Pancreas (tissue), 10 donors: ENCODE measurements at places on chromosomes 7 and 10.

DNA sequence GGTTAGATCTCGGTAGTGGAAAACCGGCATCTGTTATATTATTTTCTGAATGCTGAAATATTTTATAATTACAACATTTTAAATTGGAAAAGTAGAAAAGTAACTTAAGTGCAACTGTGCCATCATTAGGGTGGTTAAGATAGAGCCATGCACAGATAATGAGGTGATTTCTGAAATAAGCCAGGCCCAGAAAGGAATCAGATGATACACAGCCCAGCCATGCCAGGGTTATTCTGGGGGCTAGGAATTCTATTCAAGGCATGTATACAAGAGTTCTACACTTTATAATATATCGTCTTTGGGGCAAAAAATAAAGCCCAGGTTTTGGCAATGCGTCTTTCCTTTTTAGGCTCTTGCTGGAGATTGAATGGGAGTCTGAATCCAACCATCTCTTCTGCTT lies 128.7 kb downstream of the ITGB8 start:
- DNase-seq, result no peak

DNA sequence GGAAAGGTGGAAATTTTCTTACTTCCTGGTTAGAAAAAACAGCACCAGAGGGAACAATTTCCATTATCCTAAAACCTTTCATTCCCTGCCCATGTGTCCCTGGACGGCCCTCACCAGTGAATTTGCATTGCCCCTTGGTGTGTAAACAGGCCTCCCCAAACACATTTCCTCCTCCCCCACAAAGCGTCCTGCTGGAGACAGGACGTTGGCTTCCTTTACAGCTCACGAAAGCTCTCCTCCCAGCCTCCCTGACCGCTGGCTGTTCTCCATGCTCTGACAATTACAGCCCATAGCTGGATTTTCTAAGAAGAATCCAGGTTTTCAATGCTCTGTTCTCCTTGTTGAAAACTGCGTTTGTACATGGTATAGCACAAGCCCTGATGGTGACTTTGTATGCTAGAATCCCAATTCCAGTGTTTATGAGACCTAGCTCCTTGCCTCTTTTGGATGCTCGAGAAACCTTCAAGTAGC lies 724.2 kb upstream of the CELF2 start:
- no peak for DNase-seq

GRCh38 chr7:103989200-103989784 lies at the start of gene RELN:
Gene RELN, minus strand, starts transcription at chr7:103989658. Its CDS starts 302 bp downstream, at chr7:103989356.
- no peak for DNase-seq

DNA sequence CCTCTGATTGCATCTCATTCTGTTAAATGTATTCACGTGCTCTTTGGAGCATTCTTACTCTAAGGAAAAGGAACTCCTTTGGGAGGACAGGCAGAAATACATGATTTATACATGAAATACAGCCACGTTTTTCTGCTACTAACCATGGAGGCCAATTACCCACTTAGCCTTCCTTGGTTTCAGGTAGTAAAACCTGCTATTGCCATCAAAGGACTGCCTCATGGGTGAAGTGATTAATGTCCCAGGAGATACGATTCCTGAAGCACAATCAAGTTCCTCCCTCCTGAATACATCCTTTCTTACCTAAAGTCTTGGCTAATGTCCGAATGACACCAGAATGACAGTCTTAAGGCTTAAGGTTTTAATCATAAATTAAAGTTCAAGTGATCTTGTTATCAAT lies 58.5 kb upstream of the PIK3CG start:
- no peak for DNase-seq

DNA sequence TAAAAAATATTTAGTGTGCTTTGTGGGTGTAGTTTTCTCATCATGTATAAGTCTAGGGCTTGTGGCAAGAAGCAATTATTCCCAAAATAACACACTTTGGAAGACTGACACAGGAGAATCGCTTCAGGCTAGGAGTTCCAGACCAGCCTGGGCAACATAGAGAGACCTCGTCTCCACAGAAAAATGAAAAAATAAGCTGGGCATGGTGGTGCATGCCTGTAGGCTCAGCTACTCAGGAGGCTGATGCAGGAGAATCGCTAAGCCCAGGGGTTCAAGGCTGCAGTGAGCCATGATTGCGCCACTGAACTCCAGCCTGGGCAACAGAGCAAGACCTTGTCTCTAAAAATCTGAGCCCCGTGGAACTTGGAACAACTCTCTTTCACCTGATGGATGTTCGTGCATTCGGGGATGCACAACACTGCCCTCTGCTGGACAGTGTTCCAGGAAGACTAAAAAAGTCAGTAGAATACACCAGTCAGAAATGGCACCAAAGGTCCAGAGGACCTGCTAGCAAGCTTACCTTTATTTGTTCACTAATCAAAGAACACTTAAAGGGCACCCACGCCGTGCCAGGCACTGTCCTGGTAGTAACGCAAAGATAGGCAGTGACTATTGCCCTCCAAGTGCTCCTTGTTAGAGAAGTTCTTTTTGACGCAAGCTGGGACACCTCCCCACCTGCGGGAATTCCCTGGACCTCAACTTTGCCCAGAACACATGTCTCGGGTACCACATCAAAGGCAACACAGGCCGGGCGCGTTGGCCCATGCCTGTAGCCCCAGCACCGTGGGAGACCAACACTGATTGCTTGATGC lies 81.9 kb upstream of the CALN1 start:
- DNase-seq, result peak; percentile 63

GRCh38 chr7:6056616-6057015 lies 25.4 kb downstream of the ANKRD61 start:
- no peak for DNase-seq

DNA sequence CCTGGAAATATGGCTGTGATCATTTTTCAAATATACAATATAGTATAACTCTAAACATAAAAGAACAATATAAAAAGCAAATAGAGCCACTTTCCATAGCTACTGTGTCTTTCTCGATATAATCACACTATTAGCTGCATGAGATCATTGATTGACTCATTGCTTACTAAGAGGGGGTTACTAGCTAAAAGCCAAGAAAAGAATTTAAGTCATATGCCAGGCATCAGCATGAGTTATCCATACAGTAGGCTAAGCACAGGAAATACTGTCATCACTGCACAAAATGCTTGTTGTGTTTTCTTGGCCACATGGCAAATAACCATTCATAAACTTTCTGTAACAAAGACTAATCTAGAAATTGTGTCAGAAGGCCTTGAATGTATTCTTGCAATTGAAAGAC lies 18.8 kb upstream of the ABCB5 start:
- no peak for DNase-seq

DNA sequence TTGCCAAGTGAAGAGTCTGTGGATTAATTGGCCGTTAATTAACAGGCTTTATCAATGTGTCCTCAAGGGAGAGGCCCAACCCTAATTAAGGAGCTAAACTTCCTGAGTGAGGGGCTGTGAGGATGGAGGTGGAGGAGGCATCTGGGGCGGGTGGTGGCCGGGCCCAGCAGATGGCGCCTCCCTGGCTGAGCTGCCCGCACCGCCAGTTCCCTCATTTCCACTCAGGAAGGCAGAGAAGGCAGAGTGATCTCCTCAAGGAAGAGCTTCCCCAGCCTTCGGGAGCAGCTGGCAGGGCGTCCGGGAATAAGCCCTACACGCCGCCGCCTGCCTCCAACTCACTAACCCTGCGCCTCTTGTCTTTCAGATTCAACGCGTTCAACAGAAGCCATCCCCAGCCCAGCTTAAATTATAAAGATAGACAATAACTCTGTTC lies 112.2 kb downstream of the CYTH3 start:
- no peak for DNase-seq

GRCh38 chr7:7989616-7990440 lies 21.2 kb downstream of the GLCCI1 start:
- DNase-seq, result no peak

DNA sequence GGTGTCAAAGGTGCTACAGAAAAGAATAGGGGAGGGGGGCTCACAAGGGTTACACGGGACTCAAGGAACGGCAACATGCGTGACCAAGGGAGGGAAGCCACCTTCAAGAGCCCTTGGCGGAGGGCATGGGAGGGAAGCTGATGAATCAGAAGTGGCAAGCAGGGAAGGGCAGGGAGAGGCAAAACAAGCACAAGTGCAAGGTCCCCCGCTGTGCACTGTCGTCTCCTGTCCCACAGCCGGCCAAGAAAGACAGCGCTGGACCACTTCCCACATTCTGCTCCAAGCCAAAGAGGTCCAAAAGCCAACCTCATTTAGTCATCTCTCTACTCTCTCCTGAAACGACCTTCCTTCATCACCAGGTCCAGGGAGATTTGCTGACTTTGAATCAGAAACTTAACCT lies 102.7 kb downstream of the CALN1 start:
- DNase-seq, result no peak

DNA sequence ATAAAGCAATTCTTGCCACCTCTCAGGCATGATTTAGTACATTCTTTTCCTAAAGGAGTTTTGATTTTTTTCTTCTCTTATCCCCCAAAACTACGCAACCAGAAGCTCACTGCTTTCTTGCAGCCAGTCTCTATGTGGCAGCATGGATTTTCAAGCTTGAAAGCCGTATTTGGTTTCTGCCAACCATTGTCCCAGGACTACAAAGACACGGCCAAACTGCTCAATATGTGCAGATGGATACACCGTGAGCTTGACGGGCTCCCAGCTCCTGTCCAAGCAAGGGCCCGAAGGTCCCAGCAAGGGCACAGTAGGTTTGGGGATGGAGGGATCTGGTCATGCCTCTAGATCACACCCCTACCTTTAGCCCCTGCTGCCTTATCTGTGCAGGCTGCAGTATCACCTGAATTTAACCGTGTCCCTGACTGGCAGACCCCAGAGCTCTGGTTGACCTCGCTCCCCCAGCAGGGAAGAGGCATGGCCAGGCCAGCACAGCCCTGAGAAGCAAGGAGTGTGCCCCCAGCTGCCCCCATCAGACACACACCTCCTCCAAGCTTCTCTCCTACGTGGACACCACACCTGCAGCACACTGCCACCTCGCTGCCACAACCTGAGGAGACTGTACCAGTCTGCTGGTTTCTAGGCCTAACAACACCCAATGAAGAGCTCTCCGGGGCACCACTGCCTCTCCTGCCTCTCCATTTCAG lies 86.8 kb downstream of the COBL start:
- no peak for DNase-seq

DNA sequence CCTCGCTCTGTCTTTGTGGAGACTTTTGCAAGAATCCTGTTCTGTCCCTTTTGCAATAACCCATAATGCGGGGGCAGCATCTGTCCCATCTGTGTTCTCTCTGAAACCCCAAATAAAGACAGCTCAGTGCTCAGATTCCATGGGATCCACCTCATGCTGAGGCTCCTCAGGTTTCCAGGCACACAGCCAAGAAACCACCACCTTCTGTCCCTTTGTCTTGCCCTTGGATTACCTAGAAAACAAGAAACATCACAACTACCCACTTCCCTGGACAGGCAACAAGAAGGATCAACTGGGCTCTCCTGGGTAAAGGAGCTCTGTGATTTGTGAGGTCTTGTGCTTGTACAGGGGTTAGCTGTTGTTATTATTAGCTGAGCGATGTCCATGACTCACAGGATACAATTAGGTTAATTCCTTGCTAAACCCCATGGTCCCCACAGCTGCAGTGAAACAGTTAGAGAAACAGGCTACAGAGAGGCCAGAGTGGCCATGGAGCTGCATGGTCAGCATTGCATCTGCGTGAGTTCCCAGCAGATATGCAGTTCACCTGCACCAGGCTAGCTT lies 50.2 kb downstream of the CXCL12 start:
- DNase-seq, result no peak

DNA sequence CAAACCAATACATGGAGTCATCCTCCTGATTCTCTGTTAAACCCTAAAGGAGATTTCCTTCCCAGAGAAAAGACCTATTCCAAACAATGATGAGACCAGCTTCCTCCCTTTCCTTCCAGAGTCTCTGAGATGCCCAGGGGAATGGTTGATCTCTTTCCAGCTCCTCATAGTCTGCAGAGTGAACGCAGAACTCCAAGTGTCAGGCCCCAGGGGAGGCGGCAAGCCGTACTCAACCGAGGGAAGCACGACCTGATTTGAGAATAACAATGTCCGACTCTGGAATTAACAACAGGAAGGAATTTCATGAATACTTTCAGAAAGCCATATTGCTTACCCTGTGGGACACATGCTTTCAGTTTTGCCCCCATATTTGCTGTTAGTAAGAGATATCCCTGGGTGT lies 241.7 kb upstream of the GLI3 start:
- DNase-seq, result no peak

DNA sequence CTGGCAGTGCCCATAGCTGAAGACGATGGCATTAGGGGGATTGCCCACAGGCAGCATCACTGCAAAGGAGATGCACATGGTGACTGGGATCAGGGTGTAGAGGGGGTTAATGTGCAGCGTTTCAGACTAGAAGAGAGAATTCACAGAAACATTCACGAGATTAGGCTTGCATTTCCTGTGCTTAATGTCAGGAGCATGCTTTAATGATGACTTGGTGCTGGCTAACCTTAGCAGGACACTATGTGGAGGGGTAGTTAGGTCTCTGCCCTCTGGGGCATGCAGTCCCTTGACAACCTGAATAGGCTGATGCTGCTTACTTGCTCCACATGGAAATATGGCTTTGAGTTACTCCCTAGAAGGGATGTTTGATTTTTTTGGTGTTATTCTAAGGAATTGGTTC lies 21.8 kb downstream of the STMP1 start:
- no peak for DNase-seq

DNA sequence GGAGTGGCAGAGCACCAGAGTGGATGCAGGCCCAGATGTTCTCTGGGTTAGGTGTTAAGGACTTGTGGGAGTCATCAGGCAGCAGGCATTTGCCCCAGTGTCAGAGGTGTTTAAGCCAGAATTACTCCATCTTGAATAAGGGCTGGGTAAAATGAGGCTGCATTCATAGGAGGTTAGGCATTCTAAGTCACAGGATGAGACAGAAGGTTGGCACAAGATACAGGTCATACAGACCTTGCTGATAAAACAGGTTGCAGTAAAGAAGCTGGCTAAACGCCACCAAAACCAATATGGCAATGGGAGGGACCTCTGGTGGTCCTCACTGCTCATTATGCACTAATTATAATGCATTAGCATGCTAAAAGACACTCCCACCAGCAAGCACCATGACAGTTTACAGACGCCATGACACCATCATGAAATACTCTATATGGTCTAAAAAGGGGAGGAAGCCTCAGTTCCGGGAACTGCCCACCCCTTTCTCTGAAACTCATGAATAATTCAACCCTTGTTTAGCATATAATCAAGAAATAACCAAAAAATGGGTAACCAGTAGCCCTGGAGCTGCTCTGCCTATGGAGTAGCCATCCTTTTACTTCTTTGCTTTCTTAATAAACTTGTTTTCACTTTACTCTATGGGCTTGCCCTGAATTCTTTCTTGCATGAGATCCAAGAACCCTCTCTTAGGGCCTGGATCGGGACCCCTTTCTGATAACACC lies 882 bp upstream of the LRRC61 start:
- peak; percentile 50 for DNase-seq

DNA sequence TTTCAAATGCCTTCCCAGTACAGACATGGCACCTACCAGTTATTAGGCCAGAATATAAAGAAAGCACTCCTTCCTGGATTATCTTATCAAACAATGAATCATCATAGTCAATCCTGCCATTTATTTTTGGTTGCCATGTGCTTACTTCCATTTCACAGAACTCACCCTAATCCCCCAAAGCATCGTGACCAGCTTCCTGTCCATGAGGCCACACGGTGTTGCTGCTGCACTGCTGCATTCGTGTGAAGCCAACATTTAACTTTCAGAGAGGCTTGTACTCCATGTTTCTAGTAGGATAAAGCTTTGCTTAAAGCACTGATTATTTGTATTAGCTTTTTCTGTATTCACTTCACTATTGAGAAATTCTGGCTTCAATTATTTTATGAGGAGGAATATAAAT lies 14.4 kb downstream of the COL28A1 start:
- no peak for DNase-seq
